Head of caudate nucleus (tissue), 42 donors: ENCODE measurements at places on chromosomes 2 and 18.

- DNase-seq = no peak
These were observed 39.6 kb downstream of the PAX8 start for GRCh38 chr2:113238871-113239839.

- no peak for DNase-seq
These were observed 30.0 kb downstream of the PMAIP1 start for GRCh38 chr18:59929621-59930295.

- no peak for DNase-seq
These were observed 31.8 kb downstream of the HDAC4 start for GRCh38 chr2:239368906-239369552.

DNA sequence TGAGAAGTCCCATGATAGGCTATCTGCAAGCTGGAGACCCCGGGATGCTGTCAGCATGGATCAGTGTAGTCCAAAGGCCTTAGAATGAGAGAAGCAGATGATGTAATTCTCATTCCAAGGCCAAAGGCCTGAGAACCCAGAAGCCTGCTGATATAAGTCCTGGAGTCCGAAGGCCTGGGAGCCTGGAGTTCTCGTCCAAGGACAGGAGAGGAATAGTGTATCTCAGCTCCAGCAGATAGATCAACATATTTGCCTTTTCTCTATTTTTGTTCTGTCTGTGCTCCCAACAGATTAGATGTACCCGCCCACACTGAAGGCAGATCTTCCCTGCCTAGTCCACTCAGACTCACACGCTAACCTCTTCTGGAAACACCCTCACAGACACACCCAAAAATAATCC lies 454.9 kb upstream of the CHAC2 start:
- no peak for DNase-seq

- DNase-seq = no peak
These were observed 7.9 kb downstream of the DYSF start for GRCh38 chr2:71461304-71461671.

GRCh38 chr2:64315291-64315960 lies 138.5 kb upstream of the LGALSL start:
- no peak for DNase-seq

DNA sequence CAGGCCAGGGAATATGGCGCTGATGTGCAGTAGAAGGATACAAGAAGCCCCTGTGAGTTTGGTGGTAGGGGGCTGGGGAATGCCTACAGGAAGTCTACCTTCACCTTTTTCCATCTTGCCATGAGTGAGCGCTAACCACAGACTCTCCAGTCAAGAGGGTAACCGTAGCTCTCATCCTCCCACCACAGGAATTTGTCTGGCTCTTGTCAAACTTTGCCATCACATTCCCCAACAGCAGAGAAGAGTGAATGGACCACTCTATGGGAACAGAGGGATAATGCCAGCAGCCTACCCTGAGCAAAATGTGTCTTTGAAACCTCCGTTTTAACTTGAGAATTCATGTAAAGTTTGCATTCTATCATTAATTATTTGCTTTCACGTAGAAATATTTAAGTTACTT lies 168.3 kb downstream of the NRP2 start:
- no peak for DNase-seq

- DNase-seq = no peak
These were observed 81.2 kb upstream of the DSEL start for GRCh38 chr18:67597759-67598158.

- DNase-seq = no peak
These were observed 239.4 kb downstream of the DYSF start for GRCh38 chr2:71692621-71693277.

GRCh38 chr2:75256485-75256884 lies 57.2 kb upstream of the TACR1 start:
- no peak for DNase-seq

GRCh38 chr18:50190236-50190635 lies 4.7 kb downstream of the MYO5B start:
- DNase-seq = no peak

DNA sequence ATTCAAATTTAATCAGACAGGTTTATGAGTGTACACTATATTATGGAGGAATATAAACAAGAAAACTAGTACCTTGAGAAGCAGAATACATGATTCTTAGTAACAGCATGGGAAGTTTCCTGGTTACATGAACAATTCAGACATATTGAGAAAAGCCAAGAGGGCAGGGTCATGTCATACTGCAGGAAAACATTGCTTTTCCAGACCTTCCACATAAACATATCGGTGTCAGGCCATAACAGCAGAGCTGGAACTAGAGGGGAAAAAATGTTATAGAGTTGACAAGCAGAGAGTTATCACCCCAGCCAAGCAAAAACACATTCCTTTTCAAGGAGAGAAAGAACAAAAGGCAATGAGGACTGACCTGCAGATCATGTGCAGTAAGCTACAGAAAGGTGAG lies 74.7 kb upstream of the ZNF236 start:
- DNase-seq = no peak

GRCh38 chr2:203811491-203812221 lies 55.9 kb upstream of the CTLA4 start:
- DNase-seq = no peak

GRCh38 chr18:2223449-2223848 lies 347.9 kb downstream of the METTL4 start:
- DNase-seq = no peak

DNA sequence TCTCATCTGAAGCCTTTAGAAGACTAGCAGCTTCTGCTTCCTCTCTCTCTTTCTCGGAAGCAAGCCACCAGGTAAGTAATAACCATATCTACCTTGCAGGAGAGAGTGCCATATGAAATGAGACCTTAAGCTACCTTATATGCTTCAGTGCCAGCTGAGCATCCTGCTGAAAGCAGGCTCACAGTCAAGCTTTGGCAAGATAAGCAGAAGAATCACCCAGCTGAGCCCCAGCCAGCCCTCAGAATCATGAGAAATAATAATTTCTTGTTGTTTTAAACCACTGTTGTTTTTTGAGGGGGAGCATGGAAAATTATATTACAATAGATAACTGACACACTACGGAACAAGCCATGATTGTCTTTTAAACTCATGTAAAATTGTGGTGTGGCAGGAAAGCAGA lies 514.4 kb downstream of the MBD2 start:
- no peak for DNase-seq

- no peak for DNase-seq
These were observed 133.6 kb downstream of the DDX1 start for GRCh38 chr2:15725101-15725781.

DNA sequence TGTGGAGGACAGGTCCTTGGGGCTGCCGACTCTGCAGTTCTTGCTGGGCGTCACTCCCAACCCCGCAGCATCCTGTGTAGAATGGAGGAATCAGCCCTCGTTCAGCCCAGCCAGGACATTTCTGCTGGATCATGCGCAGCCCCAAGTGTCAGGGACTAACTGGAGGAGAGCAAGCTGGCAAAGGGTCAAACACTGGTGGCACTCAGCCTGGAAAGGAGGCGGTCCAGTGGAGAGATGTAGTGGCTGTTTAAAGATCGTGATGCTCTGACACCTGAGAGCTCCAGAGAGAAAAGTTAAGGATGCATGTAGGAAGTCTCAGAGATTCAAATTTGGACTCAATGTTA lies 63.6 kb upstream of the SH3RF3 start:
- no peak for DNase-seq

GRCh38 chr2:5938566-5938896 lies 246.3 kb downstream of the SOX11 start:
- no peak for DNase-seq

DNA sequence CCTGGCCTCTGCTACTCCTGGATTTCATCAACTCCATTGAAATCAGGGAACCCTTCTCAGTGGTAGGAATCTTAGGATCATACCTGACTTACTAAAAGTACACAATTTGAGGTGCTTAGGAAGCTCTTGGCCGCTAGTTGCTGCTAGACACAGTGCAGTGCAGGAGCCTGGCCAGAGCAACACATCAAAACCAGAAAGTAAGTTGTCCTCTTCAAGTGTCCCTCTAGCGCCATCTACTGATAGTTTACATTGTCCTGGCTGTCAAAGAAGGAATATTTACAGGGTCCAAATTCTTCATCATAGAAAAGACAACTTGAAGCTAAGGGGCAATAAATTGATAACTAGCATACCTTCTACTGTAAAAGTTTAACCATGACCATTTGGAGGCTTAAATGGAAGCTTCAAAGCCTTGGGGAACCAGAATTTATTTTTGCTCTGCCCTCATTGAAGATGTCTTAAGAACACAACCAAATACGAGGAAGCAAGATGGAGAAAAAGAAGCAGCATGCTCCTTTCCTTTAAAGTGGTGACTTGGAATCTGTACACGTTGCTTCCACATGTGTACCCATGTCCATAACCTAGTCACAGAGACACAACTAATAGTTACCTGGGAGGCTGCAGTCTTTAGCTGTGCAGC lies 889.1 kb upstream of the GCFC2 start:
- peak; percentile 45 for DNase-seq
